ENCODE measurements at places on chromosomes 6 and 20. TPM values are rescaled to one million over a fixed set of nuclear protein-coding genes. Genes with fewer than 3 reads are reported as not detected.

The TINAG gene
- total RNA-seq: not detected

The SMIM26 gene
- 124 TPM for total RNA-seq

The ADGB gene
- total RNA-seq: 0.10 TPM

The SLA2 gene
- total RNA-seq: not detected

The ULBP3 gene
- total RNA-seq: 11.8 TPM

The PSORS1C2 gene
- 1.6 TPM for total RNA-seq

The TMEM200A gene
- not detected for total RNA-seq

The TSHZ2 gene
- 38.9 TPM for total RNA-seq

The KATNA1 gene
- 9.2 TPM for total RNA-seq

The EPPIN gene
- 1.7 TPM for total RNA-seq

GRCh38 chr6:90610301-90610750 lies 23.5 kb upstream of the MAP3K7 start:
- no peak for ATAC-seq

- no peak for ATAC-seq
These were observed 30.0 kb upstream of the PAQR8 start for GRCh38 chr6:52331793-52332457.

DNA sequence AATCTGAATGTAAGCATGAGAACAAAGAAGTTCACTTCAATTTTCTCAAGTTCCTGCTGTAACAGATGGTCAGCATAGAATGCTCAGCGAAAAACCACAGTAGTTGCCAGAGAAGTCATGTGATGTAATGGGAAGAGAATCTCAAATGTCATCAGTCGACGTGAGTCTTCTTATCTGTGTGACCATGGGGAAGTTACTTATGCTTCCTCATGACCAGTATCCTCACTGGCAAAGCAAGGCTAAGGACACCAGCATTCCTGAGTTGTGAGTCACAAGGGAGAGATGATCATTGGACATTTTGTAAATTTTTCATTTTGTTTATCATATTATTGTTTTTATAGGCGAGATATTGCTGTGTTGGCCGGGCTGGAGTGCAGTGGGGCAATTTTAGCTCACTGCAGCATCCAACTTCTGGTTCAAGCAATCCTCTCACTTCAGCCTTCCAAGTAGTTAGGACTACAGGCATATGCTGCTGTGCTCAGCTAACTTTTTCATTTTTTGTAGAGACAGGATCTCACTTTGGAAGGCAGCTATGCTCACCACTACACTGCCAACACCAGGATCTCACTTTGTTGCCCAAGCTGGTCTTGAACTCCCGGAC lies 21.9 kb downstream of the SGK1 start:
- peak; percentile 68 for ATAC-seq

DNA sequence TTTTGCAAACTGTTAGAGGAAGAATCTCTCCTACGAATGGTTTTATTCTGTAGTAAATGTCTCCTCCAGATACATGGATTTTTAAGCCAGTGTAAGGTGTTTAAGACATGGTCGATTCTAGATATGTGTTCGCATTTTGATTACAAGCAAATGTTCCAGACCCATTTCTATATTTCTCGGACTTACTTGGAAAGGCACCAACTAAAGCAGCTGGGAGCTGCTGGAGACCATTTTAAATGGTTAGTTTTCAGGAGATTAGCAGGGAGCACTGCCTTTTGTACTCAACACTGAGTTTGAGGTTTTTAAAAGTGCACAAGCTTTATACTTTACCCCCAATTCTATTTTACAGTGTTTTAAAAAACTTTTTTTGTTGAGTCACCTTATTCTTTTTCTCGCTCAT lies 857.0 kb downstream of the KIF16B start:
- ATAC-seq: no peak

GRCh38 chr6:112307707-112308106 lies 39.4 kb upstream of the RFPL4B start:
- ATAC-seq: no peak

GRCh38 chr20:56801971-56802755 lies 173.1 kb downstream of the TFAP2C start:
- ATAC-seq: no peak

DNA sequence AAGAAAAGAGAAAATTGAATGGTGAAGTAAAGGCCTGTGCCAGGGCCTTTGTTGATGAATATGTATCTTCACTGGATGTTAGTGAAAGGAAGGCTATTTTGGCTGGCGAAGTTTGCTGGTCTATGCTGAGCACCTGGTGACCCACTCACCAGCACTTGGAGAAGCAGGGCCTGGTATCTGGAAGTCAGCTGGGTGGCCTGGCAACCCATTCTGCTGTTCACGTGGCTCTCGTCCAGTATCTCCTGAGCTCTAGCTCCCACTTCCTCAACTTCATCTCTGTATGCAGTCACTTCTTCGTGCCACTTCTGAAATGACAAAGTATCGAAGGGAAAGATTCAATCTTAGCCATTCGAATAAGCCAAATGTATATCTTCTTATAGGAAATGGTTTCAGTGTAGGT lies 283.7 kb downstream of the SYNE1 start:
- ATAC-seq: no peak

DNA sequence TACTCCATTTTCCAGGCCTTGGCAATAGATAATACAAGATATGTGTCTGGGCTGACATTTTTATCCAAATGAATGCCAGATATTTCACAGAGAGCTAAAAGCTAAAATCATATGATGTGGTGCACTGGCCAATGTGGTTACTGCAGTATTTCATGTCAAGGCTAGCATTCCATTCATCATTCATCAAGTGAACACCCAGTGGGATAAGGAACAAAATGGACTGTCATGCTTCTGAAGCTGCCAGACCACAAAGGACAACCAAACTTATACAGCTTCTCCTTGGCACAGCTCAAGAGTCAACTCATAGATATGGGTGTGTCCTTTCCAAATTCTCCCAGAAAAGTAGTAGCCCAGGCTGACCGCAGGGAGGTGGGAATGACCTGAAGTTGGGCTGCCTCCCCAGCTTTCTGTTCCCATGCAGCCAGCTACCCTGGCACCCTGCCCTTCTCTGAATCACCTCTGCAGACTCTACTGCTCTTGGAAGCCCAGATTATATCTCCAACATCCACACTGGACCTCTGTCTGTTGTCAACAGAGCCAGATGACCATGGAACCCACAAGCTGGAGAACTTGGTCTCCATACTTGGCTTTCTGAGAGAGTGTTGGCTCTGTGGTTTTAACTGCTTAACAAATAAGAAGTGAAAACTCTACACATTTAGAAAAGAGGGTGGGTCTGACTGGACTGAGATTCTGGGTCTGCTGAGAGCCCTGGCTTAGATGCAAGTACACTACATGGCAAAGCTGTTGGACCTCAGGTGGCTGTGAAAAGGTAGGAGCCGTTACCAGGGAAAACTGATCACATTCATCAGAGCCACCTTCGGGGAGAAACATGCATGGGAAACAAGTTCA lies 122.8 kb downstream of the ALDH8A1 start:
- peak; percentile 66 for ATAC-seq

DNA sequence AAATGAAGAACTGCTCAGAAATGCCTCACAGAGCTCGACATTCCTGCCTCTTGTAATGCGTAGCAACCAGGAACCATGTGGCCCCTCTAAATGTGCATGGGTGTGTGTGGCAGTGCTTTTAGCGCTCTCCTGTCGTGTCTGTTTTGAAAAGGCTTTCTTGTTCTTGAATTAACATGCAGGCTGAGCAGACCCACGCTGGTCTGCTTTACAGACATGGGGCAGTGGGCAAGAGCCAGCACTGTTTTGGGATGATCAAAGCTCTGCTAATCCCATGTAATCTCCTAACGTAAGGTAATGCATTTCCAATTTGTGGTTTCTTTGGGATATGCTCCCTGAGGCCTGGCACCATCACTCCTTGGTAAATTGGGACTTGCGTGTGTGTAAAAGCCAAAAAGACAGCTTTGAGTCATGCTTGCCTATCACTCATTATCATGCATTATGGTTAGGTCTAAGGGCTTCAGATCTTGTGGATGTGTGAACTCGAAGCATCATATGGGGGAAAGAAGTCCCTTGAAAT lies 11.8 kb downstream of the RIPOR2 start:
- peak; percentile 52 for ATAC-seq

- ATAC-seq: no peak
These were observed 8.9 kb downstream of the MANBAL start for GRCh38 chr20:37298190-37298939.

- ATAC-seq: no peak
These were observed 963.5 kb upstream of the SLC35B3 start for GRCh38 chr6:9398767-9399373.

- no peak for ATAC-seq
These were observed 123.3 kb downstream of the BMP7 start for GRCh38 chr20:57143173-57143572.

GRCh38 chr6:347232-347631 lies 44.3 kb upstream of the IRF4 start:
- no peak for ATAC-seq

GRCh38 chr6:77474286-77474956 lies 11.1 kb upstream of the HTR1B start:
- ATAC-seq: peak; percentile 17

- peak; percentile 44 for ATAC-seq
These were observed 9.5 kb downstream of the DAAM2 start for GRCh38 chr6:39801456-39802251.

- no peak for ATAC-seq
These were observed 479.4 kb upstream of the JARID2 start for GRCh38 chr6:14766391-14766994.

GRCh38 chr20:36313926-36314325 lies 7.8 kb downstream of the DLGAP4 start:
- no peak for ATAC-seq

DNA sequence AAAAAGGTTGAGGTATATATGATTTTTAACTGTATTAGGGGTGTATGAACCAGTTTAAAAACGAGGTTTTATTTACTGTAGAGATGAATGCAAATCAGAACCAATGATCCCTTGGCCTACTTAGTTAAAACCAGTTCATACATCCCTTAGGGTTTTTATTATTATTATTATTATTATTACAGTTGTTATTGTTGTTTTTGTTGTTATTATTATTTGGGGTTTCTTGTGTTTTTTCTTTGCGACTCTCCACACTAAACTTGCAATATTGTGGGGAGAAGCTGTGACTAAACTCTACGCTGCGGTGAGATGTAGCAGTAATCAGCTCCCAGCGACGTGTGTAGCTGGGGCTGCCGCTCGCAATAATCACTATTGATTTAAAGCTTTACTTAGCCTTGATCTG lies 62.2 kb downstream of the SSR1 start:
- ATAC-seq: no peak

- ATAC-seq: peak; percentile 66
These were observed 492.0 kb upstream of the NRSN1 start for GRCh38 chr6:23633996-23634395.

GRCh38 chr20:63740627-63741353 lies 1.2 kb downstream of the SLC2A4RG start:
- ATAC-seq: peak; percentile 29

- no peak for ATAC-seq
These were observed 5.6 kb downstream of the ARID1B start for GRCh38 chr6:156782691-156783320.

All from motor neuron (in vitro differentiated cells).